ENCODE measurements at places on chromosomes 3 and 15. TPM values are rescaled to one million over a fixed set of nuclear protein-coding genes. Genes with fewer than 3 reads are reported as not detected.

ACVR2B gene
- total RNA-seq, result 10.8 TPM

LDHAL6B gene
- total RNA-seq, result not detected

KNG1 gene
- total RNA-seq, result not detected

ELL3 gene
- total RNA-seq, result 3.8 TPM

SGO1 gene
- 0.33 TPM for total RNA-seq

LRTM1 gene
- not detected for total RNA-seq

CHRM5 gene
- total RNA-seq, result not detected

RTP1 gene
- total RNA-seq, result not detected

ERICH6 gene
- total RNA-seq, result not detected

ARL14 gene
- not detected for total RNA-seq

OR4M2 gene
- not detected for total RNA-seq

PLA2G4E gene
- total RNA-seq, result not detected

CTXN2 gene
- not detected for total RNA-seq
